ENCODE measurements at places on chromosomes 6 and 20.

- no peak for DNase-seq
These were observed 6.2 kb downstream of the STX16 start for GRCh38 chr20:58657262-58657661.

DNA sequence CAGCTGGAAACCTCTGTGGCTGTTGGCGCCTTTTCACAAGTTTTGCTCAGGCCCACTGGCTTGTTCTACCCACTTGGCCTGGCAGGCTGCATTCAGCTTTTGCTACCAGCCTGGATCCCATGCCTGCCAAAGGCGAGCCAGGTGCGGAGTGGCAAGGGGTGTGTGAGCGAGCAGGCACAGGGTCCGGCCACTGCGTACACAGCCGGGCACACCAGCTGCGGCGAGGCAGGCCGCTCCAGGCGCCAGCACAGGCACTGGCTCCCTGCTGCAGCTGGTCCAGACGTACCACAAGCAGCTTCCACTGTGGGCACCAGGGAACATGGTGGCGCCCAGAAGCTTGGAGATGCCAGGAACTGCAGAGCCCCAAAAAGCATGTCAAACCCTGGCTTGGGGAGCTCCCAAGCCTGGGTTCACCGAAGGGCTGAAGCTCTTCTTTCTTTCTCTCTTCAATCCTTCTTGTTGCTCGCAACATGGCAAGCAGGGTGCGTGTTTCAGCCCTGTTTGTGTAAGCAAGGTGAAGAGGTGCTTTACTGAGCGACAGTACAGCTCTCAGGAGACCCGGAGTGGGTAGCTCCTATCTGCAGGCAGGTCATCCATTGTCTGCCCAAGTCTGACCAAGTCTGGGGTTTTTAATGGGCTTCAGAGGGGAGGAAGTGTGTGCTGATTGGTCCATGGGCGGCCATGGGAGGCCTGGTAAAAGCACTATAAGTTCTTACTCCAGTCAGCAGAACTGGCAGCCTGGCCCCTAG, 32.6 kb upstream of the GRM4 start:
- DNase-seq, result no peak

DNA sequence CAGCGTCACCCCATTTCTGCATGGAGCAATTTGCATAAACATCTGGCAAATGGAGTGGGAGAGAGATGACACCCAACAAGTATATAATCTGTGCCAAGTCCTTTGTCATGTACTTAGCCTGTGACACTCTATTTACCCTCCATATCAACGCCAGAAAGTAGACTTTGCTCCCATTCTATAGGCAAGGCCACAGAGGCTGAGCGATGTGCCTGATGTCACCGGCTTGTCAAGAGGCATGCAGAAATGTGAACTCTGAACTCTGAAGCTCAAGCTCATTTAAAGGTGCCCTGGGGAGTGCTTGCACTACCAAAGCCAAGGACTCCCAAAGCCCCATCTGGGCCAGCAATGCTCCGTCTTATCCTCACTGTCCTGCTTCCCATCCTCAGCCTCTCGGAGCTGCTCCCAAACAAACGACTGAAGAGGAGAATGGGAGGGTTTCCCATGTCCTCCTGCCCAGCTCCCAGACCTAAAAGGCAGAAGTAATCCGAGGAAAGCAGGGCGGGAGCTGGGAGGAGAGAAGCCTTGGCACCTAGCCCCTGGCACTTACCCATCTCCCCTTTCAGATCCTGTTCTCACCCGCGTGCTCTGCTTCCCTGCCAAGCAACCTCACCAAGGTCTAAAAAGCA, 9.2 kb downstream of the CPNE5 start:
- DNase-seq, result no peak

- no peak for DNase-seq
These were observed 515.5 kb downstream of the COL12A1 start for GRCh38 chr6:74690365-74690764.

GRCh38 chr20:50724851-50725723, 6.3 kb upstream of the PARD6B start:
- DNase-seq, result no peak

Measured in CD8-positive, alpha-beta memory T cell (primary cell).